Osteoblast (primary cell): ENCODE measurements at places on chromosomes 12 and 14. TPM values are rescaled to one million over a fixed set of nuclear protein-coding genes. Genes with fewer than 3 reads are reported as not detected.

- peak; percentile 84 for DNase-seq
Observed at GRCh38 chr12:80553316-80553715, 109.3 kb downstream of the PTPRQ start.

DNA sequence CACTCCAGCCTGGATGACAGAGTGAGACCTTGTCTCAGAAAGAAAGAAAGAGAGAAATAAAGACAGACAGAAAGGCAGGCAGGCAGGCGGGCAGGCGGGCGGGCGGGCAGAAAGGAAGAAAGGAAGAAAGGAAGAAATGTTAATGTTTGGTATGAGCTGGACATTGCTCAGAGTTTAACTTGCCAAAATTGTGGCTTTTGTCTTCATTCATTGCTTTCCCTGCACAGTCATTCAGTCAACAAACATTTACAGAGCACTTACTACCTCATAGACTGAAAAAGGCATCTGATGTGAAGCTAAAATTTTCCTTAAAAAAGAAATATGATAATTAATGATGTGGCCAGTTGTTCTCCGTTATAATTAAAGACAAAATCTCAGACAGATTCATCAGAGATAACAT lies 247.1 kb downstream of the SPTSSA start:
- no peak for DNase-seq

GRCh38 chr12:6769666-6770065 lies 2.7 kb upstream of the LAG3 start:
- peak; percentile 78 for DNase-seq

- DNase-seq = no peak
Observed at GRCh38 chr12:69553628-69554248, 31.5 kb upstream of the CCT2 start.

- no peak for DNase-seq
Observed at GRCh38 chr12:116267948-116268347, 9.5 kb downstream of the MED13L start.

DNA sequence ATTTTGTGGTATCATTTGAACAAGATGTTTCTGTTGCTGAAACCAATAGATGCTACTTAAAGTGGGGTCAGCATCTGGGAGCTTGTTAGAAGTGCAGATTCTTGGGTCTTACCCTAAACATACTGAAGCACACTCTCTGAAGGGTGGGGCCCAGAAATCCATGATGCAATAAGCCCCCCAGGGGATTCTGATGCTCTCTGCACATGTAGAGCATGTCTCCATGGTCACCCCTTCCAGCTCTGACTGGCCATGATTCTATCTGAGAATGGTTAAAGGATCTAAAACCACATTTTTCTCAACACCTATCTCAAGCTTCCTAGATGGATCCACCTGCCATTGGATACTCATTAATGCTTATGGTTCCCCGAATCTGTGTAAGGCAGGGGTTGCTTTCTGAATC lies 20.4 kb downstream of the JDP2 start:
- DNase-seq = no peak

- DNase-seq = peak; percentile 17
Observed at GRCh38 chr12:75917083-75917482, 114.5 kb downstream of the PHLDA1 start.

DNA sequence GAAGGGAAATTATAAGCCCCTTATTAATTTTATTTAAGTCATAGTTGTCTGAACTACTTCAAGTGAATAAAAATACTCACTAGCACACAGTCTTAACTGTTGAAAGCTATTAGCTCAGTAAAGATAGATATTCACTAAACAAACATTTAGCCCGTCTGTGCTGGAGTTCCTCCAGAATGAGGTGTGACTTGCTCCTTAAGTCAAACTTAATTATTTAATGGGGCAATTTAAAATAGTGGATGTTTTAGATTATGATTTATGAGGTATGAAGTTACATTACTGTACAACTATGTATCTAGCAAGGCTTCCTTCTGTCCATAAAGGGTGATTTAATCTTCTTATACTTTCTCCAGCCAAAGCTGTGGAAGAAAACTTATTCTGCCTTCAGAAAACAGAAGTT lies 414.0 kb upstream of the FLRT2 start:
- DNase-seq = no peak

Gene CMA1
- total RNA-seq = not detected in 2 replicates

- DNase-seq = peak; percentile 66
Observed at GRCh38 chr12:55970775-55971174, 3.1 kb upstream of the RAB5B start.

- no peak for DNase-seq
Observed at GRCh38 chr12:121647-122046, 55.1 kb downstream of the IQSEC3 start.

Gene ANG
- 7.2 and 8.3 TPM in 2 replicates for total RNA-seq

DNA sequence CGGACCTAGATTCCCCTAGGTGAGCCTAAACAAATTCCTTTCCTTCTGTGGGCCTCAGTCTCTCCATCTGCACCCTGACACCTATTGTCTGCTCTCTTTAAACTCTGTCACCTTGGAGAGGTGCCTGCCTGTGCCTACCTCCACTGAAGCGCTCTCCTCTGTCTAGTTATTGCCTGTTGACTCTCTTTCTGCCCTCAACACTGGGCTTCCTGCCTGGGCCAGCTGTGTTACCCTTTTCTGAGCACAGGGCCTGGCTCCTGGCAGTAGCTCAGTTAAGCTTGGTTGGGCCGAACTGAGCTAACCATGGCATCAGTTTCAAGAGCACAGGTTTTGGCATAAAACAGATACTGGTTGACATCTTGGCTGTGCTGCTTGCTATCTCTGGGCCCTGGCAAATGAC lies 43.5 kb downstream of the PRMT8 start:
- no peak for DNase-seq

Gene LIN7A
- 6.5 and 11.5 TPM in 2 replicates for total RNA-seq

DNA sequence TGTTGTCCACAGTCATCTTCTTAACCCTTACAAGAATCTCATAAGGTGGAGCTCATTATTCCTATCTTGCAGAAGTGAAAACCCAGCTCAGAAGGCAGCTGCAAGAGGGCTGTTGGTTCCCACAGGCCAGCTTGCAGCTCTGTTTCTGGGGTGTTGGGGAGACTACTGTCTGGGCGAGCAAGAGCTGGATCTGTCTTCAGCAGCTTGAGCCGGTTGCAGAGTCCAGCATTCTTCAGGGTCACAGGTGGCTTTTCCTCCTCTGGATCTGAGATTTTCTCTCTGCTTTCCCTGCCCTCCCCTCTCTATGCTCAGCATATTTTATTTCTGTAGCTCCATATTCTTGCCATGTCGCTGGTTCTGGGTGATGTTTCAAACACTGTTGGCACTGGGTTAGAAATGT lies 87.4 kb downstream of the PAPOLA start:
- DNase-seq = peak; percentile 58

- DNase-seq = no peak
Observed at GRCh38 chr12:52344111-52344510, 22.9 kb upstream of the KRT83 start.

- DNase-seq = no peak
Observed at GRCh38 chr12:65606008-65606766, 218.1 kb upstream of the HMGA2 start.

Gene SIX1
- 18.1 and 21.5 TPM in 2 replicates for total RNA-seq

DNA sequence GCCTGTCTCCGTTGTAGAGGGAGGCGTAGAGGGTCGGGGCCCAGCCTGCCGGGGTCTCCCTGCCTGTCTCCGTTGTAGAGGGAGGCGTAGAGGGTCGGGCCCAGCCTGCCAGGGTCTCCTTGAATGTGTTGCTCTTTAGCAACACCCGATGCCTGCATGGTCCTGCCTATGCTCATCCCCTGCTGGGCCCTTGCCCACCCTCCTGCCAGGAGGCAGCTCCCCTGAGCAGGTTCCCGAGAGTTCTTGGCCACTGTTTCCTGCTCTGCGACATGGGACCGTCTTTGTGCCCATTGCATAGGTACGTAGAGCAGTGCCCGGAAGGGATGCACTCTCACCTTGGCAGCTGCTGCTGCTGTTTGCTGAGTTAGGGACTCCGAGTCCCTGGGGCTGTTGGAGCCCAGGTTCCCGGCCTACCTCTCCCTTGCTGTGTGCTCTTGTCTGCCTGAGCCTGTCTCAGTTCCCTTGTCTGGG lies 3.3 kb downstream of the KIF26A start:
- DNase-seq = peak; percentile 88

Gene CEBPE
- not detected in 2 replicates for total RNA-seq

GRCh38 chr14:83534995-83535394 lies 1994.9 kb upstream of the FLRT2 start:
- DNase-seq = no peak

DNA sequence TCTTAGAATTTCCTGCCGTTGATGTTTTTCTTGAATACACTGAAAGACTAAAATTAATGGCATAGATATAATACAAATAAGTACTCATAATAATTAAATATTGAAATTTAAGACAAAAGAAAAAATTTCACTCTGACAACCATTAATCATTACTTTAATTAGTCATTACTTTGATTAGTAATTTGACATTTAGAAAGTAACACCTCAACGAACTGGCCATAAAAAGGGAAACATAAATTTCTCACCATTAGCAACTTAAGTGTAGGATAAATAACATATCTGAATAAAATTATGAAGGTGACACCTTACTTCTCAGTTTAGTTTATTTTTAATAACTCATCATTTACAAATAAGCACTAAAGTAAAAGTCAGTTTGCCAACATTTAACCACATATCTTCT lies 17.5 kb downstream of the MAGOHB start:
- DNase-seq = no peak

GRCh38 chr12:52204095-52204930 lies 12.5 kb upstream of the KRT80 start:
- DNase-seq = peak; percentile 93

DNA sequence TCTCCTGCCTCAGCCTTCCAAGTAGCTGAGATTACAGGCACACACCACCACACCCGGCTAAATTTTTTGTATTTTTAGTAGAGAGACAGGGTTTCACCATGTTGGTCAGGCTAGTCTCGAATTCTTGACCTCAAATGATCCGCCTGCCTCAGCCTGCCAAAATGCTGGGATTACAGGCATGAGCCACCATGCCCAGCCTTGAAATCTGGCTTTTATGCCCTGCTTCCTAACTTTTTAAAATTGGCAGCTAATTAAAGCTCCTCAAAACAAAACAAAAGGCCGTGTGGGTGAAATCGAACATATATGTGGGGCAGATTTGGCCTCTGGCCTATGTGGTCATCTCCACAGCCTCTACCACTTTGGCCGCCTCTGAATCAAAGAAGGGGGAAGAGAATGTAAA lies 37.9 kb downstream of the KCTD10 start:
- no peak for DNase-seq

GRCh38 chr12:26367991-26368730 lies 172.8 kb downstream of the SSPN start:
- no peak for DNase-seq

DNA sequence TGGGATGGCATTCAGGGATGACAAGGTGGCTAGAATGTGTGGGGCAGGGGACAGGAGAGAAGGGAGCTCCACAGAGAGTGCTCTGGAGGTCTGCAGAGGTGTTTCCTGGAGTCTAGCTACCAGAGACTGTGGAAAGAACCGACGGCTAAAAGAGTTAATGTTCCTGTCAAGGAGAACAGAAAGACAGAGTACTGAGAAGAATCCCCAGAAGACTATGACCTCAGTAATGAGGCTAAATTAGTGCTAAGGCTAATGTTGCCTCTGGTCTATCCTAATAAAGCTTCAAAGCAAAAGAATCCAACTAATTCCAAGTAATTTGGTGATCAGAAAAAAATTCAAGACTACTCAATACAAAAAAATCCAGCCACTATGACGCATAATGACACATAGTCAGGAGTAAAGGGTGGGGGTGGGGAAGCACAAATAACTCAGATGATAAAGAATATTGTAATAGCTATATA lies 44.7 kb downstream of the FERMT2 start:
- DNase-seq = no peak

Gene HHIPL1
- total RNA-seq = 11.2 and 12.3 TPM in 2 replicates

Gene TAS2R31
- 7.2 and 9.7 TPM in 2 replicates for total RNA-seq

- no peak for DNase-seq
Observed at GRCh38 chr12:92821142-92821541, 108.0 kb downstream of the EEA1 start.

GRCh38 chr12:92469837-92470236 lies 233.0 kb upstream of the PLEKHG7 start:
- DNase-seq = no peak

DNA sequence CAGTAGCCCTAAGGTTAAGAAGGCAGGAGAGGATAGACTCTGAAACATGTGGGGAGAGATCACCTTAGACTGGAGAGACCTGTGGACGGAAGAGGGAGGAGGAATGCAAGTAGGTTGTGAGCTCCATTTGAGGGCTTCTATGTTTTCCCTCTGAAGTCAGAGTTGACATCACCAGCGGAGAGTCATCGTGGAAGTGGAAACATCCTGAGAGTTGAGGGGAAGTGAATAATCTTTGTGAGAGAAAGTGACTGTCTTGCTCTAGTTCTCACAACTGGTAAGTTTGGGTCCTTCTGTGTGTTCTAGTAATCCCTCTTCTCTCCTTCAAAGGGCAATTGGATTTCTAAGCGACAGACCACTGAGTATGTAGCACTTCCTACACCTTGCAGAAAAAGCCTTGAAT lies 103.6 kb upstream of the CCND2 start:
- no peak for DNase-seq

DNA sequence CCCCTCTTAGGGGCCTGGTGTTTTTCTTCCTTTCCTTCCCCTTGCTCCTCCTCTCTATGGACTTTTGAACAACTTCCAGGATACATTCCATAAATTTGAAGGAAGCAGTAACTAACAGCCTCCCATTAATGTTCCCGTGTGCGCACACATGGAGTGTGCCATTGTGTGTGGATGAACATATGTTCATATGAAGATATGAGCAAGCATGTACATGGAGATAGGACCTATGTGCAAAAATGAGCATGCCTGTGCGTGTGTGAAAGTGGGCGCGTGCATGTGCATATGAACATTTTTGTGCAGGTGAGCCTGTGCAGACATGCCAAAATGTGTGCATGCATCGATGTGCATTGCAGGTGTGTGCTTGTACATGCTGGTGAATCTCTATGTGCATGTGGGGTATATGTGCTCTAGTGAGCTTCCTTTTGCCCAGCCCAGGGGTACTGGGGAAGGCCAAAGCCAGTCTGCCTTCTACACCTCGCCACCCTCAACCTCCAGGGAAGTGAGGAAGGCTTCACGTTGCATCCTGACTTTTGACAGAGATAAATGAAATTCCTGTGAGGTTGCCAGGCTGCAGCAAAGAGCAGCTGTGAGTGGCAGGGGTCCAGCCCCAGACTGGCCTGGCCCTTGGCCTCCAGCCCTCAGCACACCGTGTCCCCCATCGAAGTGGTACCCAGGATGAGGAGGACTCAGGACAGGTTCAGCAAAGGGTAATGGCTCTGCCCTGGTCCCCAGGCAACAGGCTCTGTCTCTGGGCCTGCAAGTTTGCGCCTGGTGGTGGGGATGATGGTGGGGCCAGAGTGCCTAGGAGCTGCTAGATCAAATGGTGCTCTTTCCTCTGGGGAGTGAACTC lies 21.1 kb upstream of the PGF start:
- DNase-seq = no peak

DNA sequence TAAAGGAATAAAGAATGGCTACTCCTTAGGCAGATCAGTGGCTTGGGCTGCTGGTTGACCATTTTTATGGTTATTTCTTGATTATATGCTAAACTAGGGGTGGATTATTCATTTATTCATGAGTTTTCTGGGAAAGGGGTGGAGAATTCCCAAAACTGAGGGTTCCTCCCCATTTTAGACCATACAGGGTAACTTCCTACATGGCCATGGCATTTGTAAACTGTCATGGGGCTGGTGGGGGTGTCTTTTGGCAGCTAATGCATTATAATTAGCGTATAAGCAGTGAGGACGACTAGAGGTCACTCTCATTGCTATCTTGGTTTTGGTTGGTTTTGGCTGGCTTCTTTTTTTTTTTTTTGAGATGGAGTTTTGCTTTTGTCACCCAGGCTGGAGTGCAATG lies 25.6 kb upstream of the JPH4 start:
- DNase-seq = no peak

- DNase-seq = peak; percentile 66
Observed at GRCh38 chr12:122867691-122868461, 28.0 kb downstream of the VPS37B start.
